Activated CD8-positive, alpha-beta memory T cell treated with anti-CD3 and anti-CD28 coated beads for 4 hours (primary cell): ENCODE measurements at places on chromosomes 12 and 14.

DNA sequence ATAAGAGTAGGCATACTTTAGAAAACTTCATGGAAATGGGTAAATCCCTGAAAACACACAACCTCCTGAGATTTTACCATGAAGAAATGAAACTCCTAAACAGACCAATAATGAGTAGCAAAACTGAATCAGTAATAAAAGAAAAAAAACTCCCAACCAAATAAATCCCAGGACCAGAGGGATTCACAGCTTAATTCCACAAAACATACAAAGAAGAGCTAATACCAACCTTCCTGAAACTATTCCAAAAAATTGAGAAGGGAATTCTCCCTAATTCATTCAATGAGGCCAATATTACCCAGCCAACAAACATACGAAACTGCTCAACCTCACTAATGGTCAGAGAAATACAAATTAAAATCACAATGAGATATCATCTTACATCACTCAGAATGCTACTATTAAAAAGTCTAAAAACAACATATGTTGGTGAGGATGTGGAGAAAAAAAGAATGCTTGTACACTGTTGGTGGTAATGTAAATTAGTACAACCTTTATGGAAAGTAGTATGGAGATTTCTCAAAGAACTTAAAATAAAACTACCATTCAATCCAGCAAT, 97.3 kb upstream of the ST8SIA1 start:
- DNase-seq, result no peak

- no peak for DNase-seq
Measured at GRCh38 chr12:49068879-49069506, 786 bp downstream of the RHEBL1 start.

DNA sequence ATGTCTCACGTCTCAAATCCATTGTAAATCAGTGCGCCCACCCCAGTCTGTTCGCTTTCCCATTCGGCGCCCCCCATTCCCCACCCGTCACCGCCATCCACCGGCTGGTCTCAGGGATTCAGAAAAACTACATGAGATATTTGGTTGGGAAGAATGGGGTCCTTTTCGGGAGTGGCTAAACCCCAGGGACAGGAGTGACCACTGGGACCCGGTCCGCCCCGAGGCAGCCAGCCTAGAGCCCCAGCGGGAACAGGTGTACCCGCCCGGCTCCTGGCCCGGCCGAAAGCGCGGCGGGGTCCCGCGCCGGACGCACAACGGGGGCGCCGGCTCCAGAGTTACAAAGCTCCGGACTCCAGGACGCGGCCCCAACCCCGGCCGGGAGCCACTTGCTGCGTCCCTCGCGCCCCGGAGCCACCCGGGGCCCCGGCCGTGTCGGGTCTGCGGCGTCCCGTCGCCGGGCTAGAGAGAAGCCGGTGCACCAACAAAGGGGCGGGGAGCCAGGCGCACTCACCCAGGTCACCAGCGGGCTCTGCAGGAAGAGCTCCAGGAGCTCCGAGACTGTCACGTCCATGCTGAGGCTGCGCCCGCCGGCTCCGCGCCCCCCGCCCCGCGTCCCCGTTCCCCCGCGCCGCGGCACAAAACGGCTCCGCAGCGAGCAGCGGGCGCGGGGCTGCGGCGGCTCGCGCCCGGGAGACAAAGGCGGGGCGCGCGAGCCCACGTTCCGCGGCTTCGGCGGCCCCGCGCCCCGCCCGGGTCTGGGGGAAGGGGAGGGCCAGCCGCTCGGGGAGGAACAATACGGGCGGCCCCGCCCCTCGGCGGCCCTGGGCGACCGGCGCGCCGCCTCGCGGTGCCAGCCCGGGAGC, at the start of gene CCDC88C:
Gene CCDC88C (minus strand): TSS at position 701 of the 863 bp plus-strand sequence. CDS start 130 bp downstream, at position 571.
- peak; percentile 61 for DNase-seq

DNA sequence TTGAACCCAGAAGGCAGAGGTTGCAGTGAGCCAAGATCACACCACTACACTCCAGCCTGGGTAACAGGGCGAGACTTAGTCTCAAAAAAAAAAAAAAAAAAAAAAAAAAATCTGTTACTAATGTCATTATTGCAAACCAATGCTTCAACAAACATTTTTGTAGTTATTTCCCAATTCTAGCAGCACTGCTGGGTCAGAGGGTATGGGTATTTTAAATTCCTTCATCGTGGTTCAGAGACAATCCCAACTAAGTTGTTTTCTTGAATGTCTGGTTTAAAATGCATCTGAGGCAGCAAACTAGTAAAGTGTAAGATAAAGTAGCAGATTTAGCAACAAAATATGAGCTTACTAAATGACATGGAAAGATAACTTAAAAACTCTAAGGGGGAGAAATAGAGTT, 65.6 kb downstream of the FERMT2 start:
- DNase-seq, result no peak

DNA sequence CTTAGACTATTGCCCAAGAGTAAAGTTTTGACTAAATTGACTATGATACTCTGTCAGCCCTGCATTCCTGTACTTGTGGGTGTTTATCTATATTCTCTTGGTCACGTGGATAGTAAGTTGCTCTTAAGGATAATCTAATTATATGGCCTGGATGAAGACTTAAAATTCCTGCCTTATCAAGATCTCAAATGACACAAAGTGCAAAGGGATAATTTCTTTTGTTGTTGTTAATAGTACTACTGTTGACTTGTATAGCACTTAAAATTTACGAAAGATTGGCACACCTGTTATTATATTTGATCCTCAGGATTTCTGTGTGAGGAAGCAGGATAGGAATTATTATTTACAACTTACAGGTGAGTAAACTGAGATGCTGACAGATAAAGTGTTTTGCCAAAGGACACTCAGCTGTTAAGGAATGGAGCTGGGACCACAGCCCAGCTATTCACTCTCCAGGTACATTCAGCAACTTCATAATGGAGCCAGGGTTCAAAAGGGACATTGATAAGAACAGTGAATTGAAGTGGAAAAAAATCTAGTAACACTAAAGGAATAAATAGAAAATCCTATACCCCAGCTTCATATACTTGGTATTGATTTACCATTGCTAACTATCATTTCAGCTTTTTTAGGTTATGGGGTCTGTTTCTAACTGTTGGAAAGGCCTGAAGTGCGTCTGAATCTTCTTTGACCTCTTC, 53.4 kb upstream of the EVL start:
- no peak for DNase-seq

GRCh38 chr14:90645842-90646443, 170.3 kb downstream of the TTC7B start:
- no peak for DNase-seq

- no peak for DNase-seq
Measured at GRCh38 chr12:105069936-105070702, 14.1 kb downstream of the ALDH1L2 start.

DNA sequence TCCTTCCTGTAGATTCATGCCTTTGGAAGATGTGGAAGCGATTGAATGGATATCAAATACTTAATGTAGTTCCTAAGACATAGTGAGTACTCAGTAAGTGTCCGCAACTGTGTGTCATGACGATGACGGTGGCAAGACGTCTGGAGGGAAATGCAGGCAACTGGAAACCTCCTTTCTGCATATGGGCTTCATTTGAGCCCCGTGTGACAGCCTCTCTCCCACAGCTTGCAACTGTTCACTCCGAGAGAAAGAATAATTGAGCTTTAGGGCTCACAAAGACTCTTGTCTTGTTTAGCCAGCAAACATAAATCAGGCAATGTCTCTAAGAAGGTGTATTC, 6.9 kb downstream of the CFAP251 start:
- no peak for DNase-seq

GRCh38 chr12:92363295-92364146, 217.9 kb upstream of the BTG1 start:
- no peak for DNase-seq

GRCh38 chr12:7650091-7650490, 15.6 kb downstream of the APOBEC1 start:
- no peak for DNase-seq

DNA sequence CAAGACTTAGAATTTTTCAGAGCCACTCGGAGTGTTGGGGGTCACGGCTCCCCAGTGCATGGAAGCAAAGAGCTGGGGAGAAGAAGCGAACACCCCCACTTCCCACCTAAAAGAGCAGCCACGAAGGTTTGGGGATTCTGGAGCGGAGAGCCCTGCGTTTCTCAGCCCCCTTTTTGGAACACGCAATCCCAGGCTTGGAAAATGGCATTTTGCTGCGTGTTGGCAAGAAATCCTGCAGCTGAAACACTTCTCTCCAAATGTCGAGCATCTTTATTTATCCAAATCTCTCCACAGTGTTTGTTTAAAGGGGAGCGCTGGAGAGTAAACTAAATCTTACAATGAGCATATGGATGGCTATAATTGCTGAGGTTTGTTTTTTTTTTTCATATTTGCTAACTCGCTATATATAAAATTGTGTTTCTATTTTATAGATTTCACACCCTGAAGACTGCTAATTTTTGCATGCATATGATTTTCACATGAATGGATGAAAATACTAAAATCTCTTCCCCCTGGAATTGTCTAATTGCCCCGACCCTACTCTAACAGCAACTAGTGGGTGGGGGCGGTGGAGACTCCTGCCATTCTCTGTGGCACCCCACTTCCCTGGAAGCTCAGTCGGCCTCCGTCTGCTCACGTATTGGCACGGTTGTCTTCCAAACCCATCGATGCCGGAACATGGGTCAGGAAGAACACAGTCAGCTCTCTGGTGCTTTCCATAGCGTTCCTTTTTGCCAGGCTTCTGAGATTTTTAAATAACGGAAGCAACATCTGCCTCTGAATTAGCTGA, 120.5 kb downstream of the GCH1 start:
- DNase-seq, result no peak

DNA sequence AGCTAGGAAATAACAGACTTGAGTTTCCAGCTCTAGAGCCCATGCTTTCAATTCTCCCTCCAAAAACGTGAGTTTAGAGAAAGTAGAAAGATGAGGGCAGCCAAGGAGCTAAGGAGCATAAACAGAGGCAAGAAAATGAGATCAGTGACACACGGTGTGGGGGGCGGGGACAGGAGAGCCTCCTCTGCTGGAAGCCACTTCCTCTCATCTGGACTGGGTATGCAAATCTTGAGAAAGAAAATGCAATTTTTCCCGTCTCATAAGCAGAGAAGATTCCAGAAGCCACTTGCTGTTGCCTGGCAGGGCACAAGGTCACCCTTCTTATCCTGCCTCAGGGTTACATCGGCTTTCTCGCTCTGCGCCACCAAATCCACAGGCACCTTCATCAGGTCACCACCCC, 6.0 kb downstream of the OR10P1 start:
- DNase-seq, result no peak

GRCh38 chr12:50538182-50538581, 33.4 kb downstream of the DIP2B start:
- DNase-seq, result no peak

DNA sequence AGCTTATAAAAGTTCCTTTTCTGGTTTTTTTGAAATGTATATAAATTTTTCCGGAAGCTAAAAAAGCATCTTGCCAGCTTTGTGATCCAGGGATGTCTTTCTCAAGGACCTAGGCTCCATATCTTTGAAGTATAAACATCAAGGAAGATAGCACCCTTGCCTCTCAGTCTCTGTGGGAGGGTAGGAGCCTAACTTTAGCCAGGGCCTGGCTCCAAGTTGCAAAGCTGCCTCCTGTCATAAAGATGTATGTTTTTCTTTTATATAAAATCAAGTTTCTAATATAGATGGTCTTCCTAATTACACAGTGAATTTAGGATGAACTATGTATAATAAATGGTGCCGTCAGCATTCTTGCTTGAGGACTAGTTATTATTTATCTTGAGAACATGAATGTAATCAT, 612.6 kb upstream of the USP15 start:
- no peak for DNase-seq

- DNase-seq, result no peak
Measured at GRCh38 chr14:102210421-102211042, 70.8 kb downstream of the WDR20 start.

GRCh38 chr14:80445605-80446004, 234.3 kb upstream of the DIO2 start:
- no peak for DNase-seq

DNA sequence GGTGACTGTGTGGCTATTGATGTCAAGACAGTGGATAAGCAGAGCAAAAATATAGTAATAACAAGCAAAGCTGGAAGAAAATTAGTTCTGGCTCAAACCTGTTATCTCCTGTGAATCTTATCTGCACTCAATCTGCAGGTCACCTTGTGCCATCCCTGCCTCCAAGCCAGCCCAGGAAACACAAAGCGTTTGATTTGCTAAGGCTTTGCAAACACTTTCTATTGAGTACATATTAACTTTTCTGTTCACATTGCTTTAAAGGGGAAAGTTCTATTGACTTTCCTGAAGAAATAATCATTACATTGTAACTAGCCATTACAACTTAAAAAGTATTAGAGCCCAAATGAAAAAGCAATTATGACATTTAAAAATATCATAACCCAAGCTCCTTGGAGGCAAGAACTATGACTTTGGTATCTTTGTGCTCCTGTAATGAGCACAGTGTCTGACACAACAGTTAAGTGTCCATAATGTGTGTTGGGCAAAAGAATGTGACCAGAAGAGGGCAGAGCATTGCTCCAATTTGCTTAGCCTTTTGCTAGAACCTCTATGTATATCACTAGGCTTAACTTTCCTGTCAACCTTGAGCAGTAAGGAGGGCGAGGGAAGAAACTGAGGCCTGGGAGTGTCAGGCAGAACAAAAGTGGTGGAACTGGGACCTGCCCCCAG, 24.7 kb downstream of the SERPINA3 start:
- no peak for DNase-seq

GRCh38 chr12:23834076-23834475, 115.4 kb downstream of the SOX5 start:
- DNase-seq, result no peak

GRCh38 chr14:92551044-92551841, 37.7 kb downstream of the RIN3 start:
- DNase-seq, result no peak

- no peak for DNase-seq
Measured at GRCh38 chr12:63047146-63047545, 103.9 kb downstream of the AVPR1A start.

DNA sequence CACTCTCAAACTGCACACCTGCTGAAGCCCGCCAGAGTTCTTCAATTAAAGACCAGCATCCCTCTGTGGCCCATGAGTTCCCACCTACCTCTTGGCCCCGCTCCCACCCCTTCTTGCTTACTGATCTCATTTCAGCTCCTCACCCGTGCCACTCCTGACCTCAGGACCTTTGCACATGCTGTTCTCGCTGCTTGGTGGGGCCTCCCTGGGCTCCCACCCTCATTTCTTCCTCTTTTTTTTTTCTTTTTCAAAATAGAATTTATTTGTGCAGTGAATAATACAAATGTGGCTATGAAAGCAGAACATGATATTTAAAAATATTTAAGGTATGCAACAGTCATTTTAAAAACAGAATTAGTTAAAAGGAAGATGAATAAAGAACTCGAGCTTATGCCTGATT, 8.5 kb upstream of the SERPINA9 start:
- no peak for DNase-seq

- DNase-seq, result no peak
Measured at GRCh38 chr12:1642513-1642912, 13.5 kb downstream of the WNT5B start.

DNA sequence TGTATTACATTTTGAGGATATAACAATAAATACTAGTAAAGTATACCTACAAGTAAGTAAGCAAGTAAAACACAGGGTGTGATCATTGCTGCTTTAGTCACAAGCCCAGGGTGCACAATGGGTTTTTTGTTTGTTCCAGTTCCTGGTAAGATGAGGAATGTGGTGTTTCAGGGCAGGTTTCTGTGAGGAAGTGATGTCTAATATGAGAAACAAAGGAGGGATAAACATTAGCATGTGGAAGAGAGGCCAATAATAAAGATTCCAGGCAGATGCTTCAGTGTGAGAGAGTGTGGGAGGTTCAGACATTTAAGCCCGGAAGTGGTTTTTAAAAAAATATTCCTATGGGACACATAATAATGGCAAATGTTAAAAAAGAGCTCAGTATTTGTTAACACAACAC, 808.1 kb upstream of the USP15 start:
- no peak for DNase-seq
